ENCODE measurements at places on chromosomes 6 and 20.

DNA sequence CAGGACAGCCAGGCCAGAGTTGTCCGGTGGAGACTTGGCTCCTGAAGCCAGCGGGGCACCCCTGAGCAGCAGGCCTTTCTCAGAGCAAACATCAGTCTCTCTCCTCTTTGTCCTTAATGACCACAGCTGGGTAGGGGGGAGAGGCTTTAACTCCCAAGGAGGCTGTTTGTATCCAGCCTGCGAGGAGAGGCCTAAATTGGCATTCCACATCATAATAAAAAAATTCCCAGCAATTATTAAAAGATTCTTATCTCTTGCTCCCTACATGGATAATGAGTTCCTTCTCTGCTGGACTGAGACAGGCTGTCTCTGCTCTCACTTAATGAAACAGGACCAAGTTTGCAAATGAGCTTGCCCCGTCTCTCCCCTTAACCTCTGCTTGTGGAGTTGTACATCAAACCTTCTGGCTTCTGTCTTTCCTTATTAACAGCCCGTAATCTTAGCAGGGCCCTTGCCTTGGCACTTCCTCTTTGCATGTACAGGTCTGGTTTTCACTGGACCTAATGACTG lies 838.2 kb downstream of the MAFB start:
- no peak for DNase-seq

GRCh38 chr6:108193131-108193530 lies 27.3 kb downstream of the NR2E1 start:
- no peak for DNase-seq

GRCh38 chr6:109083657-109084056 lies 11.0 kb downstream of the SESN1 start:
- no peak for DNase-seq

GRCh38 chr6:82878812-82879211 lies 186.8 kb downstream of the UBE3D start:
- DNase-seq = no peak

GRCh38 chr20:58829531-58829941 lies 21.2 kb downstream of the GNAS-AS1 start:
- no peak for DNase-seq

DNA sequence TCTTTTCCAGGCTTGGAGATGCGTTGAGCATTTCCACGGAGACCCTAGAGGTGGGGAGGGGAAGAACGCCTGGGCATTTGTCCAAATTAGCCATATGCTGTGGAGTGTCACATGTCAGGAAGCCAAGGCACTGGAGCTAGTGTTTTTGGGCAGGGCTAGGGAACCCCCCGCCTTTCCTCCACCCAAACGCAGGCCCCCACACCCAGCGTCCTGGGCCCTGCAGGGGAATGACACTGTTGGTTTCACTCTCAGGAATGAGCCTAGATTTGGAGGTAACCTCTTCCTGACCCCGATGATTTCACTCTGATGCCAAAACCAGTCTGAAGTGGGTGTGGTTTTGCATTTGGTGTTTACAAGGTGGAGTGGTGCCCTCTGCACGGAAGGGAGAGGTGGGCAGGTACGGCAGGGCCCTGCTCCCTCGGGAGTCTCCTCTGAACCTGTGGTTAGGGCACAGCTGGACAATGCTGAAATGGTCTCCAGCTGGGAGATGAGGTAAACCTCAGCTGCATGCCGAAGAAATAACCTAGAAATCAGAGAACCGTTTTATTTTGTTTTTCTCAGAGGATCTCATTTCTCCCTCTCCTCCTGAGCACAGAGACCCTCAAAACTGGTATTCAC lies 29.5 kb downstream of the MTHFD1L start:
- DNase-seq = peak; percentile 11

DNA sequence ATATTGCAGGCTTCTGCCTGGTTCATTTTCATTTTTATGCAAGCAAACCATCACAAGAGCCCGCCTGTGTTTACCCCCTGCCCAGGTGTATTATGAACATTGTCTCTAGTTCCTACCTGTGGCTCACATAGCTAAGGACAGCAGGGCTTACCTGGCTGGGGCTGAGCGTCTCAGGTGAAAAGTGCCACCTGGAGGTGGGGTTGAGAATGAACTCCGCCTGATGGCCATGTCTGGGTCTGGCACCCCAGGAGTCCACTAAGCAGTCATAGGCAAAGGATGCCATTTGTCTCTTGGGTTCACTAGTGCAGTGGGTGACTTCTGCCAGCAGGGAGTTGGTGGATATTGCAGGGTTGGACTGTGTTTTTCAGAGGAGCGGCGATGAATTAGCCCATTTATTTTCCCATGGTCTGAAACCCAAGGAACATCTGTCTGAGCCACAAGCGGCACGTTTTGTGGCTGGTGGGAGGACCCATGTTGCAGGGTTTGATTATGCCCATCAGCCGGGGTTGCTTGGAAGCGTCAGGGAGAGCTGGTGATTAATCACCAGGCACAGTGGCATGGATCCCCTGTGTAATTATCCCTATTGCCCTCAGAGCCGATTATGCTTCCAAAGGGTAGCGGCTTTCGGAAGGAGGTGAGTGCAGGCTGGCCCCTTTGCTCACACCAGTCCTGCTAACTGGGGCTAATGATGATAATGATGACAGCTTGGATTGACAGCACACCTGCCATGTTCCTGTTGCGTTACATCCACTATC lies 92.1 kb downstream of the CDH26 start:
- DNase-seq = no peak

DNA sequence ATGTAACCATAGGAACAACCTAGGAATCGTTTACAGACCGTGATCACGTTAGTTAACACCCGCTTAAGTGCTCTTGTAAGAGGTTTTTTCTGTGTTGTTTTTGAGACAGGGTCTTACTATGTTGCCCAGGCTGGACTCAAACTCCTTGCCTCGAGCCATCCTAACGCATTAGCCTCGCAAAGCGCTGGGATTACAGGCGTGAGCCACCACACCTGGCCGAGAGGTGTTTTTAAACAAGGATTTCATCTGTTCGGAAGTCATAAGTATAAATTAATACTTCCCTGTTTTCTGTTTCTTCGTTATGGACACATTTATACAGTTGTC lies 727 bp downstream of the MRS2 start:
- no peak for DNase-seq

DNA sequence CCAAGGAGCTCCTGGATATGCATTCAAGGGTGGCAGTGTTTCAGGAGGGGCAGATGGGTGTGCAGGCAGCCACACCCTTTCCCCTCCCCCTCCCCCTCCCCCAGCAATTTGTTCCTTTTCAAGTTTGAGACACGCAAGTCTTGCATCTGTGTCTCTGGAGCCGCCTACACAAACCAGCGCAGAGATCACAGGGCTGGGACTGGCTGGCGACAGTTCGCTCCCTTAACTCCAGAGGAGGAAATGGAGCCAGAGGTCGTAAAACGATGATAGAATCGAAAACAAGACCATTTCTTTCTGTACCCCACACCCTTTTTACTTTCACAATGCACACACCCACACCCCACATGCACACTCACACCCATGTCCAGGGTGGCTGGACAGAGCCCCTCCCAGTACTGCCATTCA lies 163.1 kb downstream of the LY86 start:
- peak; percentile 16 for DNase-seq

GRCh38 chr6:35496841-35497570 lies at the start of gene TEAD3:
TEAD3 (minus strand) TSS chr6:35497079.
- no peak for DNase-seq

GRCh38 chr6:143570147-143570853 lies 58.8 kb upstream of the FUCA2 start:
- DNase-seq = no peak

DNA sequence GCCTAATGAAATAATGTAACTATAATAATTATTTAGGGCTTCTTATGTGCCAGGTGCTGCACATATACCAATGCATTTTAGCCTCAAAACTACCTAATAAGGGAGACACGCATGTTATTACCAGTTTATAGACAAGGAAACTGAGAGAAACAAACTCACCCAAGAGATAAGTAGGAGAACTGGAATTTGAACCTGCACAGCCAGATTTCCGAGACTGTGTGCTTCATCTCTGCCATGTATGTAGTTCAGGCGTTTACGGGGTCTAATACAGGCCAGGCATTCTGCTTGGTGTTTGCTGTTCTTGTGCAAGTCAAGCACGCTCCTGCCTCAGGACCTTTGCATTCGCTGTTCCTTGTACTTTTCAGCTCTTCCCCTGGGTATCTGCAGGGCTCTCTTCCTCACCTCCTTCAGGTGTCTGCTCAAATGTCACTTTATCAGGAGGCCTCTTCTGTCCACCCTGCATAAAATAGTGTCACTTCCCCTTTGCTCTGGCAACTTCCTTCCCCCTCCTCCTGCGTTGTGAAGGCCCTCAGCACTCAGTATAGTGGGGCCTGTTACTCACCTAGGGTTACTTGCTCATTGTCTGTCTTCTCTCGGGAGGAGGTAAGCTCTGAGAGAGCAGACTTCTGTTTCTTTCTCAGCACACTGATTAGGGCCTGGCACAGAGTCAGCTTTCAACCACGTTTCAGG lies 6.1 kb upstream of the NSFL1C start:
- no peak for DNase-seq

DNA sequence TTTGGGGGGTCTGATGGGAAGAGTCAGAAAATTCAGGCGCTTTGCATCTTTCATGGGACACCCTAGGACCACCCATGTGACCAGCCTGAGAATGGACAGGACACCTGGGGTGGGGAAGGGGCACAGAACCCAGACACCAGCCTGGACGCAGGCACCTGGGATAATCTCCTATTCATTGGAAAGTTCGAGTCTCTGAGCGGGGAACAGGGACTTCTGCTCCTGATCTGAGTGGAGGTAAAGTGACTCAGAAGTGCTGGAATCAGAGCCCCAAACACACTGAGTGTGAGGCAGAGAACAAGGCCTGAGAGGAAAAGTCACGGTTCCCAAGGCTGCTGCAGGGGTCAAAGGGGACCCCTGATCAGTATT lies 1.4 kb downstream of the HLA-B start:
- DNase-seq = no peak

- DNase-seq = no peak
Observed at GRCh38 chr6:39082310-39082709, 32.7 kb downstream of the SAYSD1 start.

DNA sequence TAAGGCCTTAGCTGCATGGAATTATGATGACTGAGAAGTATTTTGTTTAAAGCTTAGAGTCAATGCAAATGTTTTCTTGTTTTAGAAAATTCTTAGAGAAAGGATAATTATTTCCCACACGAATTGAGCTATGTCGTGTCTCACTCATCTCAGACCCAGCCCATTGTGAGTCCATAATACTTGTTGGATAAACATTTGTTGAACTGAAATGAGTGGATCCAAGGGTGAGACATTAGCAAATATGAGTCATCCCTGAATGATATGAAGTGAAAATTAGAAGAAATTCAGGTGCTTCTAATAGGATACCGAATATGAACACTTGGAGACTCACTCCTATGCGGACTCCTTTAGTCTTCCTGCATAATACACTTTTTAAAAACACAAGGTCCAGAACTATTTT lies 41.6 kb upstream of the ARMC2 start:
- no peak for DNase-seq

GRCh38 chr6:53796791-53797190 lies 2.0 kb downstream of the LRRC1 start:
- no peak for DNase-seq

DNA sequence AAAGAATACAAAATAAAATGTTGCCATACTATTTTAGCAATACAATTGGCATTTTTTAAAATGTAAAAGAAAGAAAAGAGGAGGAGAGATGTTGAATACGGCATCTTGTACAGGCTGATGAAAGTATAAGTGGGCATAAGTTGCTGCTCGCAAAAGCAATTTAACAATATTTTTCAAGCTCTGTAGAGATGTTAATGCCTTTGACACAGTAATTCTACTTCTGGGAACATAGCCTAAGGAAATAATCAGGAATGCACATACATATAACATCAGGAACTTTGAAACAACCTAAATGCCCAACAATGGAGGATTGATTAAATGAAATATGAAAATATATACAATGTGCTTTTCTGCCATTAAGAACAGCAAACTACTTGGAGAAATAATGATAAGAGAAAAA lies 80.2 kb downstream of the LRRC1 start:
- DNase-seq = no peak

GRCh38 chr6:105620878-105621277 lies 218.0 kb upstream of the PREP start:
- peak; percentile 13 for DNase-seq

- DNase-seq = no peak
Observed at GRCh38 chr6:109301418-109301817, 80.8 kb downstream of the CD164 start.

GRCh38 chr20:1898482-1899240 lies 3.5 kb downstream of the SIRPA start:
- DNase-seq = no peak

GRCh38 chr6:134376785-134377184 lies 58.9 kb upstream of the SGK1 start:
- DNase-seq = no peak

GRCh38 chr6:125188594-125189203 lies 35.1 kb downstream of the TPD52L1 start:
- DNase-seq = no peak

GRCh38 chr6:130697995-130698535 lies 129.1 kb upstream of the SMLR1 start:
- DNase-seq = peak; percentile 47

- DNase-seq = no peak
Observed at GRCh38 chr6:106381881-106382280, 21.4 kb downstream of the CRYBG1 start.

DNA sequence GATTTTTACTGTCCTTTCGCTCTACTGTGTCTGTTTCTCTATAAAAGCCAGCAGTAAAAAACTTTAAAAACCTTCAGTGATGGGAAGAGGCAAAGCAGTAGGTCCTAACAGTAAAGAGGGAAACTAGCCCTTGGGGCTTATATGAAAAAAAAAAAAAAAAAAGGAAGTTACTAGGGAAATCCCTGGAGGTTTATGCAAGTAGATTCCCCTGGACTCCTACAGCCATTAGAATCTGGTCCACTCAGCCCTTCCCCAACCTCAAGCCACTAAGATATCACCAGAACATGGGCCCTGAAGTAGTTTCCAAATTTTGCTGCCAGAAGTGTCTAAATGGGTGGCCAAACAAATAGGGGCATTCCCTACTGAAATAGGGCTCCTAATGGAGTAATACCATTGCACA lies 70.5 kb upstream of the HINT3 start:
- DNase-seq = no peak

DNA sequence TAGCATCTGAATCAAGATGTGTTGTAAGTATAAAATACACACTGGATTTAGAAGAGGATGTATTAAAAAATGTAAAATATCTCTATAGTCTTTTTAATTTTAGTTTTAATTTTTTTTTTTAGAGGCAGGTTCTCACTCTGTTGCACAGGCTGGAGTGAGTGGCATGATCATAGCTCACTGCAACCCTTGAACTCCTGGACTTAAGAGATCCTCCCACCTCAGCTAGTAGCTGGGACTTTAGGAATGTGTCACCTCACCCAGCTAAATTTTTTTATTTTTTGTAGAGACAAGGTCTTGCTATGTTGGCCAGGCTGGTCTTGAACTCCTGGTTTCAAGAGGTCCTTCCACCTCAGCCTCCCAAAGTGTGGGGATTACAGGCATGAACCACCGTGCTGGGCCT lies 46.7 kb upstream of the EPB41L1 start:
- no peak for DNase-seq

GRCh38 chr20:63082308-63082938 lies 75.7 kb upstream of the BHLHE23 start:
- DNase-seq = no peak

GRCh38 chr20:4152696-4153235 lies 137.4 kb upstream of the RNF24 start:
- no peak for DNase-seq
